Right renal cortex interstitium (tissue), 3 donors: ENCODE measurements at places on chromosomes 16 and 17. TPM values are rescaled to one million over a fixed set of nuclear protein-coding genes. Genes with fewer than 3 reads are reported as not detected.

- peak; percentile 53 for DNase-seq
Observed at GRCh38 chr17:82153745-82154375, 55.8 kb upstream of the FASN start.

CHST6 gene
- polyA plus RNA-seq = 0.78 TPM

FNDC8 gene
- polyA plus RNA-seq = 0.39 TPM

KCNH4 gene
- polyA plus RNA-seq = not detected

EVPLL gene
- polyA plus RNA-seq = 0.64 TPM
